ENCODE measurements at places on chromosomes 5 and 9. TPM values are rescaled to one million over a fixed set of nuclear protein-coding genes. Genes with fewer than 3 reads are reported as not detected.

DNA sequence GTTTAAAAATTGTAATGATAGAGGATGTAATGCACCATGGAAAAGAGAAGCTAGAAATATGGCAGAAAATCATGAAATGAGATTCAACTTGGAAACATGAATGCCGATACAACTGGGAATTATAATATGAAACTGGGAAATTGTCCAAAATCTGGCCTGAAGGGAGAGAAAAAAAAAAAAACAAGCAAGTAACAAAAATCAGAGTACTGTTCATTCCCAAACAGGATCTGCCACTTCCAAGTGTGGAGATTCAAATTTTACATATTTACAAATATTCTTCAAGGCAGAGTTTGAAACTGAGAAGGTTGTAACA lies 56.6 kb upstream of the MOCS2 start:
- DNase-seq = no peak

The KCNV2 gene
- total RNA-seq = not detected

- DNase-seq = no peak
These were observed 1571.3 kb downstream of the MAT2B start for GRCh38 chr5:165076686-165077085.

The NADK2 gene
- 24.2 TPM for total RNA-seq

DNA sequence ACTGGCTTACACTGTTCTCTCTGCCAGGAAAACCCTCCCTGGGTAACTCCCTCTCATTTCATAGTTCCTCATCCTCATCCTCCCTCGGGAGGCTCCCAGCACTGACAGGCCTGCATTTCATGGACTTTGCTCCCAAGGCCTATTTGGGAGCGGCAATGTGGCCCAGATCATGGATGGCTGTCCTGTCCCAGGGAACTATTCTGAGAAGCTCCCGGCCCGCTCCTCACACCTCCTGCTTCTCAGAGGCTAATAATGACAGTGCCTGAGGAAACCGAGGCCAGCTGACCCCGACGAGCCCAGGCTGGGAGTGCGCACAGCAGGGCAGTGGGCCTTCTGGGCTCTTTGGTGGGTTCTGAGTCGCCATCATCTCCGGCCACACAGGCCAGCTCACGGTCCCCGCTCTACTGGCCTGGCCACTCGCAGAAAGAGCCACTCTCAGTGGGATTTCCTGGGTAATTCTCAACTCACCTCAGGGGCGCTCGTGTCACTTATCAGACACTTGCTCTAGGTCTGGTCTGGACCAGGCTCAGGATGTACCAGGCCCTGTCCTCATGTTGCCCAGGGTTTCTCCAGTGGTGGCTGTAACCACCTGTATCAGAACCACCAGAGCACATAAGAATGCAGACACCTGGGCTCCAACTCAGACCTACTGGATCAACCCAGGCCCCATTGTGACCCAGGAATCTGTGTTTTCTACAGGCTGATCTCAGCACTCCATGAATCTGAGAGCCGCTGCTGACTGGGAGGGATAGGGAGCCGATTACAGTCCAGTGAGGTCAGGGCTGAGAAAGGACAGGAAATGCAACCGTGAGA lies 2.0 kb upstream of the DOLPP1 start:
- no peak for DNase-seq

DNA sequence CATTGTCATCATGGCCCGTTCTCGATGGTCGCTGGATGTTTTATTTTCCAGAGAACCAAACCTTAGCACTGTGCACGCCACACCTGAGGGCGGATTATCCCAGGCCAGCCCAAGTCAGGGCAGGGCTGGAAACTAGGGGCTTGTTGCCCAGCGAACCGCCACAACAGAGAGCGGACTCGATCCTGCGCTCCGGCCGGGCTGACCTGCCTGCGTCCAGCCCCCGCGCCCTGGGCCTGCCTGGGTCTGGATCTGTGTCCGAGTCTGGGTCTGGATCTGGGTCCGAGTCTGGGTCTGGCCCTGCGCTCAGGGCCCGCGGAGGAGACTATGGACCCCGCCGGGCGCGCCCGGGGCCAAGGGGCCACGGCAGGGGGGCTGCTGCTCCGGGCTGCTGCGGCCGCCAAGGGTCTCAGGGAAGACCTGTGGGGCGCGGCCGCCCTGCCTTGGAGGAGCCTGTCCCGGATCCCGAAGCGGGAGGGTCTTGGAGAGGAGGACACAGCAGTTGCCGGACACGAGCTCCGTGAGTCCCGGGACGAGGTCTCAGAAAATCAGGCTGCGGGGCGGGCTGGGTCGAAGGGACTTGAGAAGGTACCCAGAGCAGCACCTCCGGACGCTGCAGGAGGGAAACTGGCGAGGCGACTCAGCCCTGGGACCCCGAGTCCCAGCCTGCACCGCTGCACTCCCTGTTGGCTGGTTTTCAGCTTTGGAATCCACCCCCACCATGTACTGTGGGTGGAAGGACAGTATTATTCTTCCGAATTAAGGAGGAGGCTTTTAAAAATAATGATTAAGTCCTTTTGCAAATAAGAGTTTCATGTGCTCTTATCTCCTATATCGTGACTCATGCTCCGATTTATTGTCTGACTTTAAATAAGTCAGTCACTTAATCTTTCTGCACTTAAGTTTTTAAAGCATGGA lies at the start of gene ANKDD1B:
Gene ANKDD1B, plus strand, starts transcription at position 143 of the 915 bp plus-strand sequence. Its CDS starts 182 bp downstream, at position 325.
- peak; percentile 61 for DNase-seq

The INSL6 gene
- not detected for total RNA-seq

The DNAJC25 gene
- 7.4 TPM for total RNA-seq

All from glutamatergic neuron (in vitro differentiated cells).